ENCODE measurements at places on chromosomes 3 and 15. TPM values are rescaled to one million over a fixed set of nuclear protein-coding genes. Genes with fewer than 3 reads are reported as not detected.

- DNase-seq, result no peak
Observed at GRCh38 chr3:193593668-193594030, 641 bp downstream of the OPA1 start.

TYRO3 gene
- polyA plus RNA-seq, result 22.1 TPM

LYZL4 gene
- polyA plus RNA-seq, result not detected

STAB1 gene
- polyA plus RNA-seq, result 48.7 TPM

DNA sequence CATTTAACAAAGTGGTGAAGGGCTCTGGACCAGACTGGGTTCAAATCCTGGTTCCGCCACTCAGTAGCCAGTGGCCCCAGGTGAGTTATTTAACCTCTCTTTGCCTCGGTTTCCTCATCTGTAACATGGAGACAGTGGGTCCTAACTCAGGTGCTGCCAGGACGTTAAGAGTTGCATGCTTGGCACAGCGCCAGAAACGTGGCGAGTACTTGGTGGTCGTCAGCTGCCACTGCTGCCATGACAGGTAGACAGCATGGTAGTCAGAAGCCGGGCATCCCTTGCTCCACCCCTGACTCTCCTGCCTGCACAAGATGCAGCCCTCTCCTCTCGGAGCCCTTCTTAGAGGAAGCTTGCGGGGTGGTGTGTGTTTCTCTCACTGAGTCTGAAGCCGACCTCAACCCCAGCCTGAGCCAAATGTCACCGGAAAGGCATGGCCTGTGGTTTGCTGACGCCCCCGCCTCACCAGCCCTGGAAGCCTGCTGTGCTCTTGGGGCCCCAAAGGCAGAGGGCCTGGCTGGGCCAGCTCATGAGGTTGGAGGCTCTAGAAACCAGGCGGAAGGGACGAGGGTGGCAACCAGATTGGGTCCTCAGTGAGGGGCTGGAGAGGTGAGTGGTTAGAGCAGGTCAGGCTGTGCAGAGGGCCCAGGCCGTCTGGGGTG is 160.8 kb upstream of the TLE3 start:
- no peak for DNase-seq

DNA sequence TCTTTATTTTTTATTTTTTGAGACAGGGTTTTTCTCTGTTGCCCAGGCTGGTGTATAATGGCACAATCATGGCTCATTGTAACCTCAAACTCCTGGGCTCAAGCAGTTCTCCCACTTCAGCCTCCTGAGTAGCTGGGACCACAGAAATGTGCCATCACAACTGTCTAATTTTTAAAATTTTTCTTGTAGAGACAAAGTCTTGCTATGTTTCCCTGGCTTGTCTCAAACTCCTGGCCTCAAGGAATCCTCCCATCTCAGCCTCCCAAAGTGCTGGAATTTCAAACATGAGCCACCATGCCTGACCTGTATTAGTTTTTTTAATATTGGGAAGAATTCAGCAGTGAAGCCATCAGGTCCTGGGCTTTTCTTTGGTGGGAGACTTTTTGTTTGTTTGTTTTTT is 13.6 kb upstream of the CLDN11 start:
- no peak for DNase-seq

- no peak for DNase-seq
Observed at GRCh38 chr15:61070111-61070901, 158.8 kb downstream of the RORA start.

AP3S2 gene
- 31.2 TPM for polyA plus RNA-seq

GRCh38 chr3:150775001-150775599 is 12.1 kb upstream of the SIAH2 start:
- no peak for DNase-seq

DNA sequence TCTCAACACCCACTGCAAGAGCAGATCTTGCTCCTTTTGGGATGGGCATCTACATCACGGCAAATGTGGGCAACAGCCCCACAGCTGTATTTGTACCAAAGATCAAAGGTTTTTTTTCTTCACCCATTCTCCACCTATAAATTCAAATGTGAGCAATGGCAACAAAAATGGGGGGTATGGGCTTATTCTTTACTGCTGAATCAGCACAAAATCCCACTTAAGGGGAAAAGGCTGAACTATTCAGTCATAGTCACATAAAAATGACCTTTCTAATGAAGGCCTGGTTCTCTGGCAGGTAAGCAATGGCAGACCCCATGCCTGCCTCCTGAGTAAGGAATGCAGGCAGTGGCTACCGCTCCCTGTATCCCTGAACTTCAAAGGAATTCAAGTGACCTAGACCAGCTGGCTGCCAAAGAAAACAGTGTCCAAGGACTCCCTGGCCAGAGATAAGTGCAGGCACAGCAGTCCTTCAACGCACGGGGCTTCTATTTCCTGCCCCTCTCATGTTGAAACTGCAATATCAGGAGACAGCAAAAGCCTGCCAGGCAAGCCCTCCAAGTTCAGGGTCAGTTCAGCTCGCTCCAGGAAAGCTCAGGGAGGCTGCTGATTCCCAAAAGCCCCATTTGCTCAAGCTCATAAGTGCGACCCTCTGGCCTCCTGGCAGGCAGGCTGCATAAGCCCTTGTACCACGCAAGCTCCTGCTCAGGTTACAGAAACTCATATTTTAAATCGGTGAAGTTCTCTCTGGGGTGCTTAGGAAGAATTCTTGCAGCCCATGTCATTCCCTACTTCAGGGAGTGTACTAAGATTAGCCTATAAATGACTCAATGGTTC is 134.1 kb downstream of the PDZRN3 start:
- DNase-seq, result peak; percentile 61

SERPINI2 gene
- polyA plus RNA-seq, result 0.12 TPM

LRTM1 gene
- polyA plus RNA-seq, result 72.5 TPM

CIDEC gene
- polyA plus RNA-seq, result 0.53 TPM

GRCh38 chr3:172159962-172160538 is 120.7 kb downstream of the FNDC3B start:
- no peak for DNase-seq

GRCh38 chr3:99626417-99626788 is 12.0 kb upstream of the COL8A1 start:
- DNase-seq, result no peak

EPHB3 gene
- 28.1 TPM for polyA plus RNA-seq

SLC51B gene
- 1.6 TPM for polyA plus RNA-seq

GRCh38 chr15:59892985-59893384 is 111.1 kb upstream of the FOXB1 start:
- DNase-seq, result peak; percentile 38

- DNase-seq, result no peak
Observed at GRCh38 chr3:26406636-26407035, 215.9 kb upstream of the LRRC3B start.

- DNase-seq, result no peak
Observed at GRCh38 chr3:153640689-153641665, 479.0 kb downstream of the RAP2B start.

DNA sequence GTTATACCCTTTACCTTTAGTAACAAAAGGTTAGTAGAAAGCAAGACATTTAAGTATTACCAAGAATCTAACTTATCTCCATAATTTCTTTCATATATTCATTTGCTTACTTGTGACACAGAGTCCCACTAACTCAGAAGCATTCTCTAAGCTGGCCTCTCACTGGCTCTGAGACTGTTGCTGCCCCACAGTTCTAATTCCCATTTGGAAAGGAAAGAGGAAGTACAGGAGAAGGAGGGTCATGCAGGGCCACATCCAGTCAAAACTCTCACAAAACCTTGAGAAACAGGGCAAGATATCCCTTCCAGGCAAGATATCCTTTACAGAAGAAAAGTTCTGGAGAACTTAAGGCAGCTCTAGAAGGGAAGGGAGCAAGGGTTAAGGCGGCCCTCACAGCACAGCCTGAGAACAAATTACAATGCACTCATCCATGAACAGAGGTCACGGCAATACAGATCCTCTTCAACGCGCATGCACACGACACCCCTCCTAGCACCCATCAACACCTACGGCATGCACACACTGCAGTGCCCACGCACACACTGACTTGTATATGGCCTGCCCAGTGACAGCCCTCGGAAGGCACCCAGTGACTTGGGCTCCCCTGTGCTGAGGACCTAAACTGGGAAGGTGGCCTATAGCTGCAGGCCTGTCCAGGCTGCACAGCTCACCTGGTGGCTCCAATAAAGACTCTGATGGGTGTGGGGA is 13.0 kb upstream of the MYO5C start:
- DNase-seq, result no peak

DNA sequence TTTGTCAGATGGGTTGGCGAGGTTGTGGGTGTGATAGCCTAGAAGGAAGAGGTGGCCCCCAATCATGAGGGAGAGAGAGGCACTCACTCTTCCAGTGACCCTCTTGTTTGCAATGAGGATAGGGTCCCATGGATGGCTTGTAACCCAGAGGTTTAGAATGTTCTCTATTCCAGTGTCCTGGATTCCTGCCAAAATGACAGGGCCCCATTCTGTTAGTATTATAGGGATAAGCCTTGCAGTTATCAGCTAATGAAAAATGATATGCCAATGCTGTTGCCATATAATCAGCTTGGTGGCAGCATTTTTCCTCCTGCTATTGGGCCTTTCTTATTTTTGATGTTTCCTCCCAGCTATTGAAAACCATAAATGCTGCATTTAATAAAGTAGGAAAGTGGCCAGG is 23.3 kb upstream of the SENP7 start:
- no peak for DNase-seq

DNA sequence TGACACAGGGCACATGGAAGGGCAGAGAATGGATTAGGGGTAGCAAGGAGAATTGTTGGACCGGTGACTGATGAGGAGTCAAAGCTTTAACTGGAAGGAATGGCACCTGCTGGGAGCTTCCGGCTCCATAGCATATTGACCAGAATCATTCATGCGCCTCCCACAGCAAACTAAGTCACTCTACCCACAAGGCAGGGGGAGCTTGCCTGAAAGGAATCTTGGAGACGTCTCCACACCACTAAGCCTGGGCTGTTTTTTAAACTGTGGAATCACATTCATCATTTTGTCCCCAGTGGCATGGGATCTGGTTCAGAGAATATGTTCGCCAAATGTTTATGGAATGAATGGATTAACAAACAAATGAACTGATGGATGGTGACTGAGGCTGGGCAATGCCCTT is 57.0 kb upstream of the ITGA11 start:
- DNase-seq, result no peak

GRCh38 chr15:83066034-83066733 is 868 bp downstream of the BTBD1 start:
- DNase-seq, result no peak

DNA sequence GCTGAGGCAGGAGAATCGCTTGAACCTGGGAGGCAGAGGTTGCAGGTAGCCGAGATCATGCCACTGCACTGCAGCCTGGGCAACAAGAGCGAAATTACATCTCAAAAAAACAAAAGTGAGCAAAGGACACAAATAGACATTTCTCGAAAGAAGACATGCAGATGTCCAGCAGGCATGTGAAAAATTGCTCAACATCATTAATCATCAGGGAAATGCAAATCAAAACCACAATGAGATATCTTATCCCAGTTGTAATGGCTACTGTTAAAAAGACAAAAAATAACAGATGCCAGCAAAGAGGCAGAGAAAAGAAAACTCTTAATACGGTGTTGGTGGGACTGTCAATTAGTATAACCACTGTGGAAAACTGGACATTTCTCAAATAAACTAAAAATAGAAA is 20.9 kb downstream of the ASB7 start:
- no peak for DNase-seq

DNA sequence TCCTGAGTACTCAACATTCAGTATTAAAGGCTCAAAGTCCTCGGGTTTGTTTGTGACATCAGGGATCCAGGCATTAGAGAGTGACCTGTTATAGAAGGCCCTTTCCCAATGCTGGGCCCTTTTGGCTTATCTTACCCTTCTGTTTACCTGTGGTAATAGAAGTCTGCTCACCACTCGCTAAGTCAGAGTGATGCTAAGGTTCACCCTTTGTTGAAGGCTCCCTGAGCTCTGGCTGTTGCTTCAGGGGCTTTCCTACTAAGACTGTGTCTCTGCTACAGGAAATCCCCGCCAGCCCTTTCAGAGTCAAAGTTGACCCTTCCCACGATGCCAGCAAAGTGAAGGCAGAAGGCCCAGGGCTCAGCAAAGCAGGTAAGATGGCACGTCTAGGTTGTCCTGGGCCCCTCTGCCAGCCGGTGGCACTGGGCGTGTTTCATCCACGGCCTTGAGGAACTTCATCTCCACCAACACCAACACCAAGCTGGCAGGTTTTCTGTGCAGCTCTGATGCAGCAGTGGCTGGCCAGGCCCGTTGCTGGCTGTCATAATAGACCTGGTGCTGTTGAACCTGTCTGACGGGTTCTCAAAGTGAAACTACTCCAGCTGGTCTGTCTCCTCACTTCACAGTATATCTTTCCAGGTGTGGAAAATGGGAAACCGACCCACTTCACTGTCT is 99.1 kb downstream of the DNASE1L3 start:
- no peak for DNase-seq

- DNase-seq, result no peak
Observed at GRCh38 chr15:51356983-51357382, 15.5 kb downstream of the GLDN start.

- no peak for DNase-seq
Observed at GRCh38 chr3:47186285-47186684, 22.4 kb upstream of the SETD2 start.

DNA sequence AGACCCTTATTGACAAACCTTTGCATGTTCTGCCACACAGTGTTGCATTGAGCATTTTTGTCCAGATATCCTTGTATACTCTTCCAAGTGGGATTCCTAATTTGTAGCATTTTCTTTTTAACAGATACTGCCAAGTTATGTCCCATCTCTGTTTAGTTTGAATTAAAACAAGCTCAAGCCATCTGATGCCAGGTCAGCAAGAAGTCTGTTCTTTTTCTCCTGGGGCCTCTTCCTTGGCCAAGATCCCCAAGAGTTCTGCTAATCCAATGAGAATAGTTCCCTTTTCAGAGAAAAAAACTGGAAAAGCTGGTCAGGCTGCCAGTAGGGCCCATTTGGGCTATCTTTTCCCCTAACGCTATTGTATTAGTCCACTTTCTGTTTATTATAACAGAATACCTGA is 29.8 kb downstream of the GLDN start:
- no peak for DNase-seq

ARHGEF26 gene
- 12.1 TPM for polyA plus RNA-seq

GRCh38 chr15:80777137-80777536 is 2.0 kb upstream of the CEMIP start:
- DNase-seq, result peak; percentile 85

- DNase-seq, result no peak
Observed at GRCh38 chr15:39552556-39552955, 28.3 kb upstream of the THBS1 start.

DNA sequence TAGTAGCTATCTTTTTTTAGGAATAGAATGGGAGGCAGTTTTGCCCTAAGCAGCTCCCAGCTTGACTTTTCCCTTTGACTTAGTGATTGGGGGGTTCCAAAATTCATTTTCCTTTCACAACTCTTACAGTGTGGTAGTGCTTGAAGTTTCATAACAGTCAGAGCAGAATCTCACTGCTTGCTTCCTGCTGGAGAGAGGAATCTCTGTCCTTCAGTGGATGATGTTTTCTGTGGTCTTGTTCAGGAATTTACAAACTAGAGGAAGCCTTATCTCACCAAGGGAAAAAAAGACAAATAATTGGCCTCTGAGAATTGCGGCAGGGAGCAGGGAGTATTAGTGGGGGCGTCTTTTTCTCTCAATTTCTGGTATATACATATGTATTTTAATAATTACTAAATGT is 326.6 kb upstream of the C2CD4B start:
- DNase-seq, result no peak

DNA sequence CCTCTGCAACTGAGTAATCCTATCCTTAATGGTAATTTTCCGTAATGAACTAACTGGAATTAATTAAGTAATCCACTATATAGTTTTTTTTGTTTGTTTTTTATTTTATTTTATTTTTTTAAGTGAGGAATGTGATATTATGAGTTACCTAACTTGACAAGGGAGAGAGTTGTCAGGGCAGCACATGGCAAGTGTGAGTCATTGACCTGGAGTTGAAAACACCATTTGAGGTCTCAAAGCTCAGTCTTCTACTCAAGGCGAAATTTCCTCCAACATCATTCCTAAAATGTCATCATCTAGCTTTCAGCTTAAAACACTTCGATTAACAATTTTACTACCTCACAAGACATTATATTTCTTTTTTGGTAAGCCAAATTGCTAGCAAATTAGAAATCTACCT is 87.8 kb downstream of the NECTIN3 start:
- no peak for DNase-seq

All from muscle of back (tissue), 13 donors.